ENCODE measurements at places on chromosomes 6 and 20.

DNA sequence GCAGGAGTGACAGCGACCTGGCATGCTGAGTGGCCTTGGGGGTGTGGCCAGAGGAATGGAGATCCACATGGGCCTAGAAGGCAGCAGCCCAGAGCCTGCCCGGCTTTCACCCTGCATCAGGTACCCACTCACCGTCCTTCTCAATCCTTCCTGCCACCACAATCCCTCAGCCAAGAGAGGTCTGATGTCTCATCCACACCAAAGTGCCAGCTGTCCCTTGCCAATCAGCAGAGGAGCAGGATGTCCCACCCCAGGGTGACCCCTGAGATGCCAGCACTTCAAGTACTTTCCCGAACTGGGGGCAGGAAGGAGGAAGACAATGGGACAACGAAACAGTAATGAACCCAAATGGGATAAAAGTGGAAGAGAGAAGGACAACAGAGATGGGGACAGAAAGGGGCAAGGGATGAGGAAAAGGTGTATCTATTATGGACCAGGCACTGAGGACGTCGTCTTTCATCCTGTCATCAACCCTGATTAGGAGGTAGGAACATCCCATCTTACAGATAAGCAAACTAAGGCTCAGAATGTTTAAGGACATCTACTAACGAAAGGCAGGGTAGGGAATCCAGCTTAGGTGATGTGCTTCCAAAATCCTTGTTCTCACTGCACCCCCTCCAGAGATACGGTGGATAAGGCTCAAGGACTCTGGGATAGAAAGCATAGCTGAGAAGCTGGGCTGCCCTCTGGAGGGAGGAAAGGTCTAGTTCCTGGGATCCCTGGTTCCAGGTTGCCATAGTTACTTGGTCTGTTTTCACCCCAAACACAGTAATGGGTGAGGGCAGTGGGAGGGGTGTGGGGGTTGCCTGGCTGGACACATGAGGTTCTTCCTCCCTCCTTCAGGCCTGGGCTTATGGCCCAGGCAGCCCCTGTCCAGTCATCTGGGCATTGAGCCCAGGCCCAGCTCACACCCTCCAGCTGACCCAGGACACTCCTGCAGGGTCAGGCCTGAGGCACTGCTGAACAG lies 4.5 kb upstream of the TNXB start:
- DNase-seq: no peak

GRCh38 chr6:136236466-136237293 lies 13.4 kb downstream of the MTFR2 start:
- DNase-seq: no peak

GRCh38 chr6:169368200-169368599 lies 114.6 kb upstream of the THBS2 start:
- no peak for DNase-seq

DNA sequence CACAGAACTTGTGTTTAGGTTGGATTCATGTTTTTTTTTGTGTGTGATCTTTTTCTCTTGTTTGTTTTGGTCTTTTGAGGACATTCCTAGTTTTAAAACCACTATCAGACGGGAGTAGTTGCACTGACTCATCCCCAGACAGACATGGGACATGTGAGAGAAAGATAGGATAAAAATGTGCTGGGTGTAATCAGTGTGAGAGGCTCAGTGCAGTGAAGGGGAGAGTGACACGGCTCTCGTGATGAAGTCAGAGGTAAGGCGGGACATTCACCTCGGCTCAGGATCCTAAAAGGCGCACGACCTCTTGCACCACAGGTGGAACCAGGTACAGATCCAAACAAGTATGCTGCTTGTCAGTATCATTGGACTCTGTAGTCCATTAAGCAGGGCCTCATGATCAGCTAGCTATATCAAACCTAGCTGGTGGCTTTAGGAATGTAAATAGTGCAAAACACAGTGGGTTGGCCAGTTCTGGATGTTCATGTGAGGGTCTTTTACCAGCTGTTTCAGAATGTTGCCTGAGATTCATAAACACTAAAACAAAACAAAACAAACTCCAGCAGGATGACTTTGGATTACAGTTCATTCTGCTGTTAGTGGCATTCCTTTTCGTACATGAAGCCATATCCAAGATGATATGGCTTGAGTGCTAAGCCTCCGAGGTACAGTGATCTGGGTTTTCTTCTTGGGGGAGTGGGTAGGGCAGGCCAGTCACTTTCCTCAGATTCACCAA lies 18.0 kb downstream of the FOXO3 start:
- DNase-seq: no peak

DNA sequence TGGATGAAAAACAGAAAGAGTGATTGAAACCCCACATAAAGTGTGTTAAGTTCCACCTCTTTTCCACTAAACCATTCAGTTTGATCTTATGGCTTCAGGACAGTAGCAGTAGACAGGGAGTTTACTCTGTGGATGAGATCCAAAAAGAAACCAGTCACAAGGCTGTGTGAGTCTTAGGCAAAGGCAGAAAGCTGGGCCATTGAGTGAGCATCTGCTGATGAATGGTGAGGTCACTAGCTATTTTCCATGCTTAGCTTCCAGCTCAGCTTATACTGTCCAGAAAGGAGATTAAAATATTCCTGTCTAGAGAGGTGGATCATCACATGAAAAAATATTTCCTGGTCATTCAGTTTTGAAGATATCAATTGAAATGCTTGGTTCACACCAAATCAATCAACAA lies 1643.9 kb downstream of the HACE1 start:
- DNase-seq: no peak

DNA sequence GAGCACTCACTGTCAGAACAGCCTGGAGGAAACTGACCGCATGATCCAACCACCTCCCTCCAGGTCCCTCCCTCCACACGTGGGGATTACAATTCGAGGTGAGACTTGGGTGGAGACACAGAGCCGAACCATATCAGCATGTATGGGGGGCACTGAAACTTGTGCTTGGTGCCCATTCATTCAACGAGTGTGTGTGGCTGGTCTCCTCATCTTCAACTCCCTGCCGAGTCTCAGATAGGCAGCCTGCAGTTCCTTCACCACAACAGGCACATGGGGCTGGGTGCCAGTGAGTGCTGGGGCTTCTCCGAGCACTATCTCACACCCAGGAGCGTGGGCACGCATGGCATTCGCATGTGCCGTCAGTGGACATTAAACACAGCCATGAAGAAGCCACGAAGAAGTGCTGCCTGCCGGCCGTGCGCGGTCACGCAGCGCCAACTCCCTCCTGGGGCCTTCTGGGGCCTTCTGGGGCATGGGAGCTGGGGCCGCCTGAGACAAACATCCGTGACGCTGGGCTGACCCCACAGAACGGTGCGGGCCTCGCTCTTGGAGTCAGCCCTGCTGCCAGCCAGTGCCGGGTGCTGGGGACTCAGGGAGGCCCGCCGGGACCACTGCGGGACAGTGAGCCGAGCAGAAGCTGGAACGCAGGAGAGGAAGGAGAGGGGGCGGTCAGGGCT lies 714 bp upstream of the RTEL1 start:
- no peak for DNase-seq

- no peak for DNase-seq
Observed at GRCh38 chr20:57251344-57251743, 15.1 kb downstream of the BMP7 start.

GRCh38 chr6:17292600-17293133 lies 11.5 kb downstream of the RBM24 start:
- no peak for DNase-seq

DNA sequence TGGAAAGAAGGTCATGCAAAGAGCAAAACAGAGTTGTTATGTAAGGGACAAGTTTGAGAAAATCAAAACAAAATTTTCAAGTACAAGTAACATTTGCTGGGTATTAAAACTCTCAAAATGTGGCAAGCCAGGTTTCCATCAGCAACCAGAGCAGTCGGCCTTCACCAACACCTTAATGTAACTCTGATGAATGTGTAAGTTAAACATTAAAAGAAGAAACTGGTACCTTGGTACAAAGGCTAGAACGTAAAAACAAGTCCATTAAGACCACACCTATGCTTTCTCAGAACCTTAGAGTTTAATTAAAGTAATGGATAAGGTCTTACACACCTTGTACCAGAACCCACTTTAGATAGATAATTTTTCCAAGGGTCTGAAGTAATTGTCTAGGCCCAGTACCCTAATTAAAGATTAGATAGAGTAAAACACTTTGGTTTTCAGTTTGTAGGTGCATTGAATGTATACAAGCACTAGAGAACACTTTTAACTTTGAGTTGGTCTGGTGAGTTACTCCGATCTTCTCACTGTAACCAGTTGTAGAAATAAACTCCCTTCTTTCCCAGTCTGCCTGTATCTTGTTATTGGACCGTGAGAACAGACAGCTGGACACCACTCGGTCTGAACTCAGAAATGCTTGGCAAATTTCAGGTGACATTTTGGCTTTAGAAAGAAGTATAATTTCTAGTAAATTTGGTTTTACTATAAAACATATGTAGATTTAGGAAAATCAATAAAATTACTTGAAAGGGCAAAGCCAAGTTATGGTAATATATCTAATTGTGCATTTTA lies 319.4 kb downstream of the HTR1B start:
- no peak for DNase-seq

DNA sequence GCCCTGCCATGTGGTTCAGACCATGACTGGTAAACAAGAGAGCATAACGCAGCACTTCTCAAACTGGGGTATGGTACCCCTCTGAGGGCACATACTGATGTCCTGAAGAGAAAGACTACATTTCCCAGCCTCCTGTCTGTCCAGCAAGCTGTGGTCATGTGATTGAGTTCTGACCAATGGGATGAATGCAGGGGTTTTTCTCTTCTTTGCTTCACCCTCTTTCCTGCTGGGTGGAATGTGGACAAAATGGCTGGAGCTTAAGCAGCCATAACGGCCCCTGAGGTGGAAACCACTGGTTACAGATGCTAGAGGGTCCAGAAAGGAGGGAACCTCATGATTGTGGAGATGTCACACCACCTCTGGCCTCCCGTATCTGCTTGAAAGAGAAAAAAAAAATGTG lies 19.4 kb upstream of the KCNB1 start:
- DNase-seq: no peak

GRCh38 chr6:133609415-133610226 lies 279.3 kb upstream of the TCF21 start:
- DNase-seq: no peak

DNA sequence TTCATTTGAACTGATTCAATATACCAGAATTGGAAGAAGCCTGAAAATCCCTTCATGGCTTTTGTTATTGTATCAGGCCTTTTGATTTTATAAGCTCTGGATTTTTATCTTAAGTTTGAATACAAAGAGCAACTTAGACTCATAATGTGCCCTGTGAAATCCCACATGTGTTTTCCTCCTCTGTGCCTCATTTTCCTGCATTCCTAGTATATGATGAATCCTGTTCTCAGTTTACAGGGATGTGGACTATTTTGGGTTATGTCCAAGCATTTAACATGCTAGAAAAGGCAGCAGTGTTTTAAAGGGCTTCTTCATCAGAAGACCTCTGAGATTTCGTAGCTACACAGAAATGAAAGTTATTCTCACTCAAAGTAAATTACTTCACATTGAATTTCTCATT lies 455.0 kb downstream of the RFPL4B start:
- DNase-seq: no peak
